Brain pericyte (primary cell): ENCODE measurements at places on chromosomes 16 and 17.

DNA sequence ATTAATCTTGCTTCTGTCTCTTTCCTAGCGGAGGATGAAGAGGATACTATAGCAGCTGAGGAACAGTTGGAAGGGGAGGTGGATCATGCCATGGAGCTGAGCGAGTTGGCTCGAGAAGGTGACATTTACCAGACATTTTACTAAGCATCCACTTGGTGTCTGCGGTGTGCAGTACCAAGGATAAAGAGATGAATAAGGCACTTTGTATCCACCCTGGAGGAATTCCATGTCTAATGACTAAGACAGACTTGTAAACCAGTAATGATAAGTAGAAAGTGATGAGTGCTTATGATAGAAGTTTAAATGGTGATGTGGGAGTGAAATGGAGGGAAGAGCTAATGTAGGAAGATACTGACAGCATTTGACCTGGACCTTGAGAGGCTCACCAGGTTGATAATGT lies 12.0 kb downstream of the SRCAP start:
- no peak for DNase-seq

- no peak for DNase-seq
Observed at GRCh38 chr17:60664022-60664421, 13.6 kb upstream of the BCAS3 start.

DNA sequence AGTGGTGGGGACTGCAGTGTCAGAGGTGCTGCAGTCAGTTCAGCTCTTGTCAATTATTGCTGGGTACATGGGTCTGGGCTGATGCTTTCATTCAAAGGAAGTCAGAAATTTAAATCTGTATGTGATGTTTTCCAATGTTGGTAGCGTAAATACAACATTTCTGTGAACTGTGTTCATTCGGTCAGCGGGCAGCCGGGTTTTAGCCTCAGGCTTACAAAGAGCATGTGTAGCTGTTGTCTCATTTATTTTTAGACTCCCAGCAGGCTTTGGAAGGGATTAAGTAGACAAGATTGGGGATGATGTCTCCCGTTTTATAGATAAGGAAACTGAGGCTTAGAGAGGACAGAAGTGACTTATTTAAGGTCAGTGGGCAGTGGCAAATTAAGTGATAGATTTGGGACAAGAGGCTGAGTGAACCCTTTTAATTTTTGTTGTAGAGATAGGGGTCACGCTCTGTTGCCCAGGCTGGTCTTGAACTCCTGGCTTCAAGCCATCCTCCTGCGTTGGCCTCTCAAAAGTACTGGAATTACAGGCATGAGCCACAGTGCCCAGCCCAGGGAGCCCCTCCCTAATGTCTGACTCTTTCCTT lies 8.1 kb downstream of the AQP8 start:
- no peak for DNase-seq

GRCh38 chr16:87096746-87097333 lies 220.4 kb downstream of the C16orf95 start:
- DNase-seq = no peak

- no peak for DNase-seq
Observed at GRCh38 chr17:19399750-19400450, 11.1 kb upstream of the RNF112 start.

GRCh38 chr17:8100111-8100510 lies 12.6 kb upstream of the ALOX12B start:
- no peak for DNase-seq

GRCh38 chr16:64234200-64234599 lies 887.7 kb downstream of the CDH11 start:
- DNase-seq = peak; percentile 1

DNA sequence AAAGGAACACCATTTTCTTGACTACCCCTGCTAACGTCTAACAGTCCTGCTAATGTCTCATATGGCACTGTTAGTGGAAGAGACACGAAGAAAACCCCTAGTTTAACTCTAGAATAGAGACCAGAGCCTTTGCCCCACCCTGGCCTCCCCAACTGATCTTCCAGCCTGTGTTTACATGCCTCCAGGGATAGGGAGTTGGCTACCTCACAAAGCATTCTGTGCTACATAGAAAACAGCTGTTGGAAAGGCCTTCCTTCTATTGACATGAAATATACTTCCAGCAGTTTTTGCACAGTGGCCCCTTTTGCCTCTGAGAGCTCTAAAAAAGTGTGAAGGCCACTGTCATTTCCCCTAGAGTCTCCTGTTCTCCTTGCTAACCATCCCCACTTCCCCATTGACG lies 73.1 kb downstream of the ASIC2 start:
- no peak for DNase-seq

DNA sequence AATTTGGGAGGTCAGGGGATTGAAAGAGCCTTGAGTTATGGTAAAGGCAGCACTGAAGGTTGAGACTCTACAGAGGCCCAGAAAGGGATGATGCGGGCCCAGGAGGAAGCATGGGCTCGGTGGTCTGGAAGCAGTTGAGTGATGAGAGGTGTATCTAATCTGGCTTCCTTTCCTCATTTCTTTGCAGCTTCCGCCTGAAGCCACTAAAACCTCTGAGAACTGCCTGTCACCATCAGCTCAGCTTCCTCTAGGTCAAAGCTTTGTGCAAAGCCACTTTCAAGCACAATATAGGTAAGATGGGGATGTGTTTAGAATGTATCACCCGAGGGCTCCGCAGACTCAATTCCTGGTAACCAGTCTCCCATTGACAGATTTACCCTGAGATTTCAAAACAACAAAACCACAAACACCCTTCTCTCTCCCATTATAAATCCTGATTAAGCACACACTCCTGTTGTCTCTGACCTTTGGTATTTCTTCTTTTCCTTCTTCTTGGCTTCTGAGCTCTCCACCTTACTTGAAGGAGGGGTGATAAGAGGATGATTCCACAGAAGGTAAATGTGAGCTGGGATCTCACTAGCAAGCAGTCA lies 21.2 kb downstream of the USP43 start:
- DNase-seq = no peak

GRCh38 chr17:82323514-82324234 lies 6.3 kb upstream of the CD7 start:
- DNase-seq = no peak

DNA sequence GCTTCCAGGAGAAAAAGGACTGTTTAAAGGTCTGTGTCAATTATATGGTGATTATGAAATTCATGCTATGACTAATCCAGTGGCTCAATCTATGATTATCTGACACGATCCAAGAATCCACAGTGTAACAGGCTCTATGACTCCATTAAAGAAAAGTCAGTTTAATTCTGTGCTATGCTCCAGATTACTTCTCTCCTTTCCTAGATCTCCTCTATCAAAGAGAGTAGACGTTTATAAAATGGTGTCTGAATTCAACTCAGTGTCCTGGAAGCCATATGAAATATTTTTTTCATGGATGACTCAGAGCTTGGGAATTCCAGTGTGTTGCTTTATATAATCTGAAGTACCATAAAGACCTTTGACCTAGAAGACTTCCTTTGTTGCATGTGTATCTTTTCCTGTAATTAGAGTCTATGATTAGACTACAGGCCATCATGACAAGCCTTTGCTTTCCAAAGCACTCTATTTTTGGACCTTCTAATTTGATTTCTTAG lies 27.0 kb upstream of the NF1 start:
- DNase-seq = no peak

DNA sequence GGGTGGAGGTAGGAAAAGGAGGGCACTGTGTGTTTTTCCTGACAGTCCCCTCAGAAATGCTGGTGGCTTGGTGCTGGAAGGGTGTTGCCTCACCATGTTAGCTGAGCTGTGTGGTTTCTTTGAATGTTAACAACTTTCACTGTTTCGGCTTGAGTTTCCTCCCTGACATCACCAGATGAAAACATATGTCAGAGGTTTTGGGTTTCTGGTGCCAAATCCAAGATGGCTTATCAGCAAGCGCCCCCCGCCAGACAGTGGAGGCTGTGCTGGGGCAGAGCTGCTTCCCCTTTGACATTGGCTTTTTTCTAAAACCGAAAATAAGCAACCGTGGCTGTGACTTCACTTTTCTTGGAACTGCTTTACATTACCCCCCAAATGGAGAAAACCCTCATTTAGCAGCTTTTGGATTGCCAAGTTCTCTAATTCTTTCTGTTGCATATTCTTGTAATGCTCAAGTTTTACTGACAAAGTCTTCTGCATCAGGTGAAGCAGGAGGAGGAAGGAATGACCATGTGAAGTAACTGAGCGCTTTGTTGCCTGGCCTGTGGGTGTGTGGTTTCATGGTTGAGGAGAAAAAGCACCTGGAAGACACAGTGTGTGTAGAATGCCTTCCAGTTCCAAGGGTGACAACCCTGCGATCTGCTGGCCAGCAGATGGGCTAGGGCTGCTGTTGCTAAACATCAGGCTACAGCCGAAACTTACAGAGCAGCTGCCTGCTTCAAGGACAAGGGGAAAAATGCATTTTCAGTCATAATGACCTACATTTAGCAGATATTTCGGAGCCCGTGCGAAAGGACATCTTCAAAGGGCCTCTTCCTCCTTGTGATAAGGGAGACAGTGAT lies 9.7 kb downstream of the RMI2 start:
- DNase-seq = no peak

DNA sequence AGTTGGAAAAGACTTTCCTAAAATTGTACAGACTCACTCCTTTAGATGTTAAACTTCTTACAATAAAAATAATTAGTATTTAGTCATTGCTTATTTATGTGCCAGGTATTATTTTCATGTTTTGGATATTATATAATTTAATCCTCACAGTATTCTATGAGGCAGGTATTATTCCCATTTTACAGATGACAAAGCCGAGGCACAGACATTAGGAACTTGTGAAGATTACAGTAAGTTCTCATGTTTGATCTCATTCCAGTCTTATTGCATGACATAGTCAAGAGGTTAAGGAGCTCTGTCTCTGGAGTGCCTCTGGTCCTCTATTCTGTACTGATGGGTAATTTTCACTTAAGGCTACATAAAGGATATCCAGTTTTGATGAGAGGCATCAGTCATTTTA lies 3.3 kb downstream of the HEATR3 start:
- no peak for DNase-seq

DNA sequence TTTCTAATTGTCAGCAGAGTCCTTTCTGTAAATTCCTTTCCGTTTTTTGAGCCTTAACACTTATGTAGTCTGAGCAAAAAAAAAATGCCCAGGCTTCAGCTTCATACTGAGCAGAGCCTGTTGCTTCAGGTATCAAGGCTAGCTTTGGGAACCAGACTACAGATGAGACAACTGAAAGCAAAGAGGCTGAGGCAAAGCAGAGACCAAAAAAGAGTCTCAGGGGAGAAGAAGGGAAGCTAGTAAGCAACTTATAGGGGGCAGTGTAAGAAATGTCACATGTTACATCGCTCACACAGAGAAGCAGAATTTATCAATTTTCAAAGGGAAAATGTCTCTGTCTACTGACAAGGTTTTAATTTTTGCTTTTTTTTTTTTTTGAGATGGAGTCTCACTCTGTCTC lies 3.3 kb downstream of the HASPIN start:
- DNase-seq = no peak

DNA sequence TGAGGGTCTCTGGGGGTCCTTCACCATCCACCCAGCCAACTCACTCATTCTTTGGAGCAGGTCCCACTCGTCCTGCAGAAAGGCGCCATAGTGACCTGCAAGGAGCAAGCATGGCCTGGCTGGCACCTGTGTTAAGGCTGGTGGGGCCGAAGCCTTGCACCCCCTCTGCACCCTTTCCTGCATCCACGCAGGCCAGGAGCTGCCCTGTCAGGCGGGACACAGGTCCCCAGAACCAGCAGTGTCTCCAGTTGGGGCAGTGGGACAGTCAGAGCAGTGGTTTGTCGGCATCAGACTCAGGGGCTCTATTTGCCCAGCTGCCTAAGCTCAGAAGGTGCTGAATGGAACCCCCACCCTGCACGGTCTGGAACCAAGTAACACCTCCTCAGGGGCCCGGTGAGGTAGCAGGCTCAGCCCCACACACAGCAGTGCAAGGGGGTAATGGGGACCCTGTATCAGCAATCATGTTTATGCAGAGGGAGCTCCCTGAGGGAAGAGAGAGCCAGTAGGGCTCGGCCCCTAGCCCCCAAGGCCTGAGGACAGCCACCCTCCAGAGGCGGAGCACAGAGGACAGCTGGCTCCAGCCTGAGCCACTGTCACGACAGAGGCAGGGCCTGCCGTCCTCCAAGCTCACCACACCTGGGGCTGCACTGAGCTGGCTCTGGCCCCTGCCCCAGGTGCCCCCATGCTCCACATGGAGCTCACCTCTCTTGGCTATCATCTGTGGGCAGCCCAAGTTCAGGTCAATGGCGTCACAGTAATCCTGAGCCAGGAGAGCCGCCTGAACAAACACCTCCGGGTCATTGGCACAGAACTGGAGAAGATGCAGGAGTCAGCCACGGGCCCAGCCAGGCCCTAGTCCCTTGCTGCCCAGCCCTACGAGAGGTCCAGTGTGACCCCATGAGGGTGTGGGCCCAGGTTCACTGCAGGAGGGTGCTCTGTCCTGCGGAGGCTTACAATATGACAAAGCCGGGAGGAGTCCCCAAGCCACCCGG lies 1.9 kb downstream of the DUS1L start:
- no peak for DNase-seq

- no peak for DNase-seq
Observed at GRCh38 chr16:81786321-81786720, 7.2 kb downstream of the PLCG2 start.

GRCh38 chr17:27892542-27892865 lies 661 bp downstream of the LYRM9 start:
- DNase-seq = no peak

DNA sequence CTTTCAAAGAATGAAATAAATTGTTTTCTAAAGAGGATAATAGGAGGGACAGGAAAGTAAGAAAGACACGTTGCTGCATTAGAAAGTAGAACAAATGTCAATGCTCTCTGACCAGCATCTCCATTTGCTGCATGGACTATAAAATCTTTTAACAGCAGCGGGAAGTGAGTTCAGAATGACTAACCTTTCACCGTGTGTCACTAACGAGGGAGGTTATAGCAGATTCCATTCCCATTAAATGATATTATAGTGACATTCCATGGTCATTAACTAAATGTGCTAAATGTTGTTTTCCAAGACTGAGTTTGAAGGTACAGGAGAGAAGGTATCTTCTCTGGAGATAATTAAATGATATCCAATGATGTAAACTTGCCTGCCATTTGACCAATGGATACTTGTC lies 127.1 kb upstream of the HS3ST3A1 start:
- no peak for DNase-seq

- no peak for DNase-seq
Observed at GRCh38 chr17:58248955-58249269, 10.5 kb downstream of the LPO start.

DNA sequence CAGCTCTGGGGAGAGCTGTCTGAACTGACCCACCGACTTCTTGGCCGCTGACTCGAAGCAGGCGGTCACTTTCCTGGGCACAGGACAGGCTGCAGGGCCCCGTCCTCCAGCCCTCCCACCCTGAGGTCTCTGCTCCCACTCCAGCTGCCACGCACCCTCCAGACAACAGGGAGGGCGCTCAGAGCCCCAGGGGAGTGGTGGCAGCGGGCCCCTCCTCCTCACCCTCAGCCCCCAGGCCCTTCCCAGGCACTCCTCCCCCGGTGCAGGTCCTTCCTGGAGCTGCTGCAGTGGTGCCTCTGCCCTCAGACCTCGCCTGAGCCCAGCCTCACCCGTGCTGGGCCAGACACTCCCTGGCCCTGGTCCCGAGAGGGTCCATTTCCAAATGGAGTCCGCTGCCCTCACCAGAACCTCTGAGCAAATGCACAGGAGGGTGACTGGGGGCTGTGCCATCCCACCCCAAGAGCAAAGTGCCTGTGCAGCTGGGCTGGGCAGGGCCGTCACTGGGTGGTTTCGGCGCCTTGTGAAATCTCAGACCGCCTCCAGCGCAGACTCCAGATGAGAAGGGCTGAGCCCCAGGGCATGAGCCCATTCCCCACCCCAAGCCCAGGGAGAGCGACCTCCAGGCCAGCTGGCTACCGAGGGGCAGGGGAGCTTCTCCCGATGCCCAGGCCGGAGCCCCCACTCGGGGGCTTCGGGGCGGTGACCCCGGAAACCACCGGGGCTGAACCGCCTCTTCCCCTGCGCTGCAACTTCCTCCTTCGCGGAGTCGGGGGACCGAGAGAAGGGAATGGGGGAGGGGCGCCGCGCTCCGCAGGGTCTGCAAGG lies 717 bp downstream of the CYBA start:
- no peak for DNase-seq
